ENCODE measurements at places on chromosomes 6 and 20.

GRCh38 chr6:150230832-150231524, 88.1 kb downstream of the PPP1R14C start:
- DNase-seq: no peak

DNA sequence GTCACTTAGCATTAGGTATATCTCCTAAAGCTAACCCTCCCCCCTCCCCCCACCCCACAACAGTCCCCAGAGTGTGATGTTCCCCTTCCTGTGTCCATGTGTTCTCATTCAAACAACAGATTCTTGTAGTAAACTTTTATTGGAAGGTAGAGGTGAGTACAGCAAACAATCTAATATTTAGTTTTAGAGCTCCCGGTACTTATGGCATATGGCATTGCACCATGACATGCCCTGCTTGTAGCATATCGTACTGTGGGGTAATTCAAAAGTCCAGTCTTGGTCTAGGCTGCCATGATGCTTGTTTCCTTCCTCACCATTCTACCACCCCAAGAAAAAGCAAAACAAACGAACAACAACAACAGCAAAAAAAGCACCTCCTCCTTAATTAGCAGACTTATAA, 289.5 kb downstream of the ZNF217 start:
- DNase-seq: no peak

DNA sequence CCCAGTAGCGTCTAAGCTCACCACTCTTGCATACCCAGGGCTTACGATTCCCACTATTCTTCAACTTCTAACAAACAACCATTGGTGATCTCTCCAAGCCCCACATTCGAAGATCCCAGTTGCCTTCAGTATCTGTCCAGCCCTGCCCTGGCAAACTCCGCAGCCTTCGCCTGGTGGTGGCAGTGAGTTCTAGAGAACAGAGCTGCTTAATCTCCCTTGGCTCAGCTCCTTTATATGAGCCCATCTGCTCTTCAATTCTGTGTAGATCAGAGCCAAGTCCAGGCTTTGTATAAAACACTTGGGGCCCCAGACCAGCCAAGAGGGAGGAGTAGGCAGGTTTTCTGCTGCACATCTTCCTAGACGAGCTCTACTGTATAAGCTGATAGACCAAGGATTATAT, 193.3 kb downstream of the PHACTR1 start:
- DNase-seq: no peak

GRCh38 chr20:57435498-57436222, 44.5 kb downstream of the RBM38 start:
- DNase-seq: peak; percentile 69
